ENCODE measurements at places on chromosomes 4 and X.

DNA sequence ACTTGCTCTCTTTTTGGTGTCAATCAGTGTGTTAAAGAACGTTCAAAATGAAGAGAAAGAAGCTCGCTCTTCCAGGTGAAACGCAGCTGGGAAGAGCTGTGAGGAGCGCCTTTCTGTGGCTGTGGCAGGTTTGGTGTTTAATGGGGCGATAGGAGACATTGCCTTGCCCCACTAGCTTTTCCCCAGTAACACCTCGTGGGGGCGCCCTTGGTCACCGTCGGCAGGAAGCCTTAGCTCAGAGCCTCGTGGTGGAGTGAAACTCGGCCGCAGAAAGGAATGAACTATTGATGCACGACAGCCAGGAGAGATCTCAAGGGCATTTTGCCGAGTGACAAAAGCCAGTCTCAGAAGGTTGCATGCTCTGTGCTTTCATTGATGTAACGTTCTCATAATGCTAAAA is 65.1 kb downstream of the GPR143 start:
- DNase-seq, result no peak

DNA sequence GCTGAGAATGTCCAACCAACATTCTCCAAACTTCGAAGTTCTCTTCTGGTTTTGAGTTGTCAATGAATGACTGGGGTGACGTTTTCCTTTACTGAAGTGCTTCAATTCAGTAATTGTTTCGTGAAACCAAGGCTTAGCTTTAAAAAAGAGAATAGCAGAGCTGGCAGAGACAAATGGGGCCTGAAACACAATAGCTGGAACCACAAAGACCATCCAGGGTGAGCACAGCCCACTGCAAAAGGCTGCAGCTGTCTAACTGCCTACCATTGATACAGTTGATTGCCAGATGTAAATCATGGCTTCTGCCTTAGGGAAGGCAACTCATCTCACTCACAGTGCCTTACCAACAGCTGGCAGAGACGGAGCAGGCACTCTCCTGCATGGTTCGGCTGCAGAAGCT is 78.7 kb upstream of the ZNF518B start:
- no peak for DNase-seq

GRCh38 chr4:149845743-149846142 is 30.1 kb upstream of the IQCM start:
- no peak for DNase-seq

GRCh38 chr4:105924341-105924740 is 29.1 kb downstream of the NPNT start:
- no peak for DNase-seq

DNA sequence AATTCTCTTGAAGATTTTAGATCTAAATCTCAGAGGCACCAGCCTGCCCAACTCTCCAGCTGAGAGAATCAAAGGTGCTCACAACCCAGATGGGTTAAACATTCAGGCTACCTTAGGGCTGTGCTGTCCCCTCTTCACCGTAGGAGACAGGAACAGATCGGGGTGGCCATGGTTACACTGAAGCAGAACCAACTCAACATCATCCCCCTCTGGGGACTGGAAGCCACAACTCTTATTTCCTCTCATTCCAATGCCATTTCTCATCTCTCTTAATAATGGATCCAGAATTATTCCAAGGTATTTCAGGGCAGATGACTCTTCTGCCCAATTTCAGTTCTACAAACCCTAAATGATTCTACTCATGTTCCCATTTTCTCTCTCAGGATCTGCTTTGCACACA is 109.7 kb downstream of the NKX6-1 start:
- DNase-seq, result no peak

- no peak for DNase-seq
Measured at GRCh38 chr4:153472122-153473037, 6.2 kb downstream of the TMEM131L start.

GRCh38 chrX:10051866-10052480 is 84.8 kb downstream of the CLDN34 start:
- no peak for DNase-seq

- no peak for DNase-seq
Measured at GRCh38 chr4:187179086-187180058, 455.7 kb upstream of the FAT1 start.

GRCh38 chrX:23387550-23388184 is 53.0 kb downstream of the PTCHD1 start:
- no peak for DNase-seq

- DNase-seq, result no peak
Measured at GRCh38 chrX:153638041-153638371, 9.0 kb upstream of the DUSP9 start.

DNA sequence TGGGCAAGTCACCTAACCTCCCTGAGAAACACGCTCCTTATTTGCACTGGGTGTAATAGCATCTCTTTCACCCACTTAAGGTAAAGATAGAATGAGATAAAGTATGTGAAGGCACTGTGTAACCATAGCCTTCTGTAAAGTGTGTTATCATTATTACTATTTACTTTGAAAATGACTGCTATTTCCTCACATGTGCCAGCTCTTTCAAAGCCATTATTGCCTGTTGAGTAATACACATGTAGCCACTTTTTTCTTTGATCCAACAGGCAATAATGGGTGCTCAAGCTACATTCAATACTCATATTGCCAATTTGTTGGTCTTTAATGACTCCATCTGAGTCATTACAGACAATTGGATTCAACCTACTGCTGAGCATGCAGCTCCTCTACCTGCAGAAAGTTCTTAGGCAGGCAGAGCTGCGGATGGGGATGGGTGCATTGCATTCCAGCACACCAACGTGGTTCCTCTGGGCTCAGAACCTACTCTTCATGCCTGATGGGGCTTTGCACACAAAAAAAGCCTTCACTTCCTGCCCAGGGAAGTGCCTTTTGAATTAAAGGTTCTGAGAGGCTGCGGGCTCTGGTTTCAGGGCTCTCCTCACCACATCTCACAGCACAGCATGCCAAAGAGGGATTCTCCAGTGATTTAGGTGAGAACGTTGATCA is 9.7 kb downstream of the PTCHD1 start:
- DNase-seq, result no peak

DNA sequence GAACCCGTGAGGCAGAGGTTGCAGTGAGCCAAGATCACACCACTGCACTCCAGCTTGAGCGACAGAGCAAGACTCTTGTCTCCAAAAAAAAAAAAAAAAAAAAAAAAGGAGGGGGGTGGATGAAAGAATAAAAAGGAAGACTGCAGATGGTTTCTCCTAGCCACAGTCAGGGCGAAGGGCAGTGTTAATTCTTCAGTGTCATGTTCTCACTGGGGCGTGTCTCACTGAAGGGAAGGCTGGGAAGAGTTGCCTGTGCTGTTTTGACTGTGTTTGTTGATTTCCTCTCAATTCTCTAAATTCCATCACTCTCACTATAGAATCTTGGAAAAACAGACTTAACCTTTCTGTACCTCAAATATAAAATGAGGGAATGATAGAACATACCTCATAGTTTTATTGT is 71.6 kb upstream of the DHX15 start:
- DNase-seq, result no peak

DNA sequence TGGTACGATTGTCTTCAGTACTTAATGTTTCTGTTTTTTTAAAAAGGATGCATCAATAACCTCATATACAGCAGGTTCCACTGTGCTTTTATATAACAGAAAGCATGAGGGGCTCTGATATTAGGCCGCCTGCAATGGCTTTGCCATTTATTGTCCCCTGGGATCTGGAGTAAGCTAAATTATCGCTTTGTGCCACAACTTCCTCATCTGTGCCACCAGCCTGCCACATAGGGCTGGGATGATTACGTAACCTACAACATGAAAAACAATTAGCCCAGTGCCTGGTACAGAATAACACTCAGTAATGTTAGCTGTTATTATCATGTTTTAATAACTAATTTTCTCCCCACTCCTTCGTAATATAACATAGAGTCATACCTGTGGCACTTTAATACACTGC is 65.5 kb upstream of the TRIM2 start:
- no peak for DNase-seq

DNA sequence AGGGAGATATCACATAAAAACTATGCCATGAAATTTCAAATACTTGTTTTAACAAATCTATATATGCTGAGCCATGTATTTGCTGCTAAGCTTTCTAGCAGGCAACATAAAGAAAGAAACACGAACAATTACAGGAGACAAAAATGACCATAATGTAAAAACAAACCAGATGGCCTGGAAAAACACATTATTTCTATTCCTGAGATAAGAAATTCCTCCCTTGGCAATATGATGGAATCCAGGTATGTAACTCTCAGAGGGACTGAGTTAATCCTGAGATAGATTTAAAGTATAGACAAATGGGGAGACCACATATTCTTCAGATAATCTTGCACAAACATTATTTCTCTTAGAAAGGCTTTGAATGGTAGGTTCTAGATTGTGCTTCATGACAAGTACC is 224.1 kb upstream of the MAB21L2 start:
- DNase-seq, result no peak

GRCh38 chr4:97942137-97942536 is 201.1 kb downstream of the STPG2 start:
- no peak for DNase-seq

DNA sequence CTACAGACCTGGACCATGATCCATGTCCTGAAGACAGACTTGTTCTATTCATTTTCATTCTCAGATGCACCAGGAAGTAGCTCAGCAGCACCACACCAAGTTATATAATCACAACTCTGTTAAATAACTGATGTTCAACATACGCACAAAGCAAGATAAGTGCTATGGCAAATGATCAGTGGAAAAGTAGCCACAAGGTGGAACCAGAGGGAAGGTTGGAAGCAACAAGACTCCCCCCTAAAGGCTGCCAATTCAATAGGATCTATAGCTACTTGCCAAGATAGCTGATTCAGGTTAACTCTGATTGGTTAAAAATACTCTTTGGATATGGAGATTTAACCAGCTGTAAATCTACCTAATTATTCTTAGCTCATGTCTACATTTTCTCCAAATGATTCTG is 23.7 kb upstream of the FAM47B start:
- no peak for DNase-seq

- DNase-seq, result no peak
Measured at GRCh38 chr4:82900066-82900410, 497 bp upstream of the THAP9 start.

DNA sequence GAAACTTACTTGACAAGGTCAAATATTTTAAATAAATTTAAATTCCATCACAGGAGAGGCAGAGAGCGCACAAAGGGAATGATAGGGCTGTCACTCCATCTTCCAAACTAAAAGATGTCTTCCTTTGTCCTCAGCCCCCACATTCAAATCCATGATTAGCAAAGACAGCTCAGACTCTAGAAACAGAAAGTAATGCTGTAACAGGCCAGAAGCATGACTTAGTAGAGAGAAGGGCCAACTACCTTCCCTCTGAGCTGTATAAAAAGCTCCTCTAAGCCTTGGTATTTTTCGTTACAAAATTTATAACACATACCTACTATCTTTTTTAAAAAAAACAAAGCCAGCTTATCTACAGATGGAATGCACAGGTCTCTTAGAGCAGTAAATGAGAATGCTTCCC is 207.4 kb downstream of the MAPK10 start:
- no peak for DNase-seq

DNA sequence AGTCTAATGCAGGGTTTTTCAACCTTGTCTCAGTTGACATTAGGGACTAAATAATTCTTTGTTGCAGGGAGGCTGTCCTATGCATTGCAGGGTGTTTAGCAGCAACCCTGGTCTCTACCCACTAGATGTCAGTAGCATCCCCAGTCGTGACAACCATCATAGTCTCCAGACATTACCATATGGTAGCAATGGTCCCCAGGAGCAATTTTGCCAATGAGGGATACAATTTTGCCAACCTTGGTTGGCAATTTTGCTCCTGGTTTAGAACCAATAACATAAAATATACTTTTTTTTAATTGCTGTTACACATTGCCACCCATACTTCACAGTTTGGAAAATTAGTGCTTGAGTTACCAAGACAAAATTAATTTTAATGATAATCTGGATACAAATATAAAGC is 6.0 kb downstream of the EREG start:
- no peak for DNase-seq

- DNase-seq, result no peak
Measured at GRCh38 chr4:103008875-103009729, 10.4 kb downstream of the SLC9B1 start.

- DNase-seq, result no peak
Measured at GRCh38 chr4:123924536-123924935, 527.9 kb downstream of the SPRY1 start.

- no peak for DNase-seq
Measured at GRCh38 chr4:144901141-144901540, 196.9 kb downstream of the ANAPC10 start.

DNA sequence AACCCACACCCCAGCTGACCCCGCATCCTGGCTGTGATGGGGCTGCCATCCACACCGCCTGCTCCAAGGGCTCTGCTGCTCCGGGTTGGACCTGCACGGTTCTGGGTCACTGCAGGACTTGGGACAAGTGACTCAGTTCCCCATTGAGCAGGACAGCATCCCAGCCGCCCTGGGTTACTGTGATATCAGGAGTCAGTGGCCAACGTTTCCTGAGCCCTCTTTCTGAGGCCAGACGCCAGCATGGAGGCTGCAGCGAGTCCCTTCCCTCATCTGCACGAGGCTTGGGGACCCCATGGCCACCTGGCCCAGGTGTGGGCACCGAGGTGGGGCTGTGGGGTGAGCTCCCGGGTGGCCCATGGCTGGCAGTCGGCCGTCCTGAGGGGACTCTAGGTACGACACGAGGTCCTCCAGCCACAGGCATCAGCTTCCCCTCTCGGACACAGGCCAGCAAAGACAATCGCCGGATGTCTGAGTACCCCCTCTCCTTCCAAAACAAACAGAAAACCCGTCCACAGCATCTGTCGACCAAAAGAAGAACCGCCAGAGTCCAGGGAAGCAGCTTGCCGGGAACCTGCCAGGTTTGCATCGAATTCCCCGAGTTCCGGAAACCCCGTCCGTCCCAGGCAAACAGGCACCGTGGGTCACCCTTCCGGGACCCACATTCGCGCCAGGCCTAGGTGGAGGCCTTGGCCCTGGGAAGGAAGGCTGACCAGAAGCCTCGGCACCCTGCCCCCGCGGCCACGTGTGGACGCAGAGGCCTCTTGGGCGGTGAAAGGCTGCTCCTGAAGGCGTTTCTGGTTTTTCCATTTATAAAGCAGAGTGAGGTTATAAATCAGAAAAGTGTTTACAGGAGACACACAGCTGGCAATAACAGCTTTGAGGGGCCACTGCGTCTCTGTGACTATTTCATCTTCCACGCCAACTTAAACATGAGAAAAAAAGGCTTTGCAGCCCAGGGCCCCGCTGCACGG is 136.0 kb downstream of the FAM53A start:
- no peak for DNase-seq

DNA sequence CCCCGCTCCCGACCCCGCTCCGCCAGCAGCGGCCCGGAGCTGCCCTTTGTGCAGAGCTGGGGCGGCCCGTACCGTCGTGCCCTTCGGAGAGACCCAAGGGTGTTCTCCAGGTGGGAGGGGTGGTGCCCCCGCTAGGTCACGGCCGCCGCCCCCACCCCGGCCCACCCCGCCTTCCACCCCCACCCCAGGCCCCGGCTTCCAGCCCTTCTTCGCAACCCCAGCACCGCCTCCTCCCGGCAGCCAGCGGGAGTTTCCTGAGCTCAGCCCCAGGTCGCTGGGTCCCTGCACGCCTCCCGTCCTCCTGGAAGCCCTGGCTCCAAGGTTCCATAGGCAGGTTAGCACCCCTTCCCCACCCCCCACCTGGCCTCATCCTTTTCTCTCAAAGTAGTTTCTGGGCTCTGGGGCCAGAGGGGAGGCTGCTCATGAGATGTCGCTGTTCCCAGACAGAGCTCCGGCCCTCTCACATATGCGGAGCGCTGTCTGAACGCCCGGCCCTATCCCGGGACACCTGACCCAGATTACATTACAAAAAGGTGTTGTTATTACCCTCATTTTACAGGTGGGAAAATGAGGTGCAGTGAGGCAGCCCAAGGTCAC is 25.2 kb upstream of the FGFR3 start:
- no peak for DNase-seq
